HS-27A (cell line): ENCODE measurements at places on chromosomes 13 and 19.
A peak's percentile ranks its signal among the peaks of the same experiment; 100 is the strongest.

GRCh38 chr13:94177041-94177440 lies 302.4 kb downstream of the DCT start:
- no peak for DNase-seq

DNA sequence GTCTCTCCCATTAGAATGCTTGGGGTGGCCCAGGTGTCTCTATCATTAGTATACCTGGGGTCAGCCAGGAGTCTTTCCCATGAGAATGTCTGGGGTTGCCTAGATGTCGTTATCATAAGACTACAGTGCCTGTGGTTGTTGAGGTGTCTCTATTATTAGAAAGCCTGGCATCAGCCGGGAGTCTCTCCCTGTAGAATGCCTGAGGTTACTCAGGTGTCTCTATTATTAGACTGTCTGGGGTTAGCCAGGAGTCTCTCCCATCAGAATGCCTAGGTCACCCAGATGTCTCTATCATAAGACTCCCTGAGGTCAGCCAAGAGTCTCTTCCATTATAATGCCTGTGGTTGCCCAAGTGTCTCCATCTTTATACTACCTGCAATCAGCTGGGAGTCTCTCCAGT lies 1541.1 kb downstream of the UQCRFS1 start:
- no peak for DNase-seq

- DNase-seq: peak; percentile 11
These were observed 572 bp downstream of the UGGT2 start for GRCh38 chr13:96052656-96053002.

- DNase-seq: no peak
These were observed 7.7 kb downstream of the ZIC5 start for GRCh38 chr13:99963816-99964339.

GRCh38 chr19:1766800-1767352 lies 13.6 kb downstream of the ONECUT3 start:
- DNase-seq: no peak

GRCh38 chr19:40143612-40144011 lies 47.6 kb upstream of the MAP3K10 start:
- DNase-seq: no peak

DNA sequence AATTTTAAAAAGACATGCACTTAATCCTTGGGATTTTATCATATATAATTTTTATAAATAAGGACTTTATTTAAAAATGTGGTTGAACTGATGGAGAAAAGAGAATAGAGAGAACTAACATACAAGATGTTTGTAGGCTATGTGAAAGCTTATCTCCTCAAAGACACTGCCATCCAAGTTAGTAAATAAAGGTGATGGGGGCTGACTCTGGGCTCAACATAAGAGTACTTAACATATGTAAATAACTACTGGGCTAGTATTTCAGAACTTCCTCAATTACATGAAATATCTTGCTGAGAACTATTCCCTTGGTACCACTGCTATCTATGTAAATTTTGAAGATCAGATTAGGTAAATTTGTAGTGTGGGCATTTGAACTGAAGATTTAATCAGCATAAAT lies 1017.3 kb upstream of the PCDH20 start:
- no peak for DNase-seq

DNA sequence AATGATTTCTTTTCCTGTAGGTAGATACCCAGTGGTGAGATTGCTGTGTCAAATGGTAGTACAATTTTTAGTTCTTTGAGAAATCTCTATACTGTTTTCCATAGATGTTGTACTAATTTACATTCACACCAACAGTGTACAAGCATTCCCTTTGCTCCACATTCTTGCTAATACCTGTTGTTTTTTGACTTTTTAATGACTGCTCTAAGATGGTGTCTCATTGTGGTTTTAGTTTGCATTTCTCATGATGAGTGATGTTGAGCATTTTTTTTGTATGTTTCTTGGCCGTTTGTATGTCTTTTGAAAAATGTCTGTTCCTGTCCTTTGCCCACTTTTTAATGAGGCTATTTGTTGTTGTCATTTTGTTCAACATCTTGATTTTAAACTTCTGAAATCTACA lies 103.3 kb downstream of the DGKH start:
- DNase-seq: no peak

- DNase-seq: no peak
These were observed 74.1 kb upstream of the MCF2L start for GRCh38 chr13:112894673-112895481.

- DNase-seq: no peak
These were observed 406.2 kb downstream of the EFNB2 start for GRCh38 chr13:106129273-106129672.

GRCh38 chr13:48158915-48159314 lies 64.0 kb upstream of the MED4 start:
- DNase-seq: no peak

DNA sequence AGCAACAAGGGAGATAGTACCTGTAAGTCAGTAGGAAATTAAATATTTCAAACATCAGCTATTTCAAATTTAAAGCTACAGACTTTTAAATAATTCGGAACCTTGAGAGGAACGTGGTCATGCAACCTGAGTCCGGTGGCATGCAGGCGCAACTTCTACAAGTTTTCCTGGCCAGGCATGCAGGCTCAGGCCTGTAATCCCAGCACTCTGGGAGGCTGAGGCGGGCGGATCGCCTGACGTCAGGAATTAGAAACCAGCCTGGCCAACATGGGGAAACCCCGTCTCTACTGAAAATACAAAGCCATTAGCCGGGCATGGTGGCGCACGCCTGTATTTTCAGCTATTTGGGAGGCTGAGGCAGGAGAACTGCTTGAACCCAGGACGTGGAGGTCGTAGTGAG lies 2.2 kb upstream of the ZNF701 start:
- DNase-seq: no peak

GRCh38 chr19:5547881-5548280 lies 19.9 kb downstream of the TINCR start:
- no peak for DNase-seq

- DNase-seq: no peak
These were observed 1.9 kb upstream of the TMEM59L start for GRCh38 chr19:18610556-18611326.

DNA sequence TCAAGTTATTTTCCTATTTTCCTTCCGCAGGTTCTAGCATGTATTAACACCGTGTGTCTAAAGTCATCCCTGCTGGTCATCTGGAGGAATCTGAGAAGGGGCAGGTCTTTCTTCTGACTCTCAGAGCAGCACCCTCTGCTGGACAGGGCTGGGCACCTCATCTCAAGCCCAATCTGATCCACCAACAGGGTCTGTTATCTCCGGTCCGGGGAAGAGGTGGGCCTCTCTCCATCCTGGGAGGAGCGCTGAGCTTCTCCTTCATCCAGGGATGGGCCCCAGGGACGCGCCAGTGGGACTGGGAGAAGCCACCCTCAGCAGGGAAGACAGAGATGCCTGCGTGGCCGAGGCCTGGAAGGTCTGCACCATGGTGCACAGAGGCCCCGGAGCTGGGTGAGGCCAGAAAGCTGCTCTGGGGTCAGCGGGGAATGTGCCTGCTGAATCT lies 26.0 kb upstream of the ZNF331 start:
- peak; percentile 31 for DNase-seq

DNA sequence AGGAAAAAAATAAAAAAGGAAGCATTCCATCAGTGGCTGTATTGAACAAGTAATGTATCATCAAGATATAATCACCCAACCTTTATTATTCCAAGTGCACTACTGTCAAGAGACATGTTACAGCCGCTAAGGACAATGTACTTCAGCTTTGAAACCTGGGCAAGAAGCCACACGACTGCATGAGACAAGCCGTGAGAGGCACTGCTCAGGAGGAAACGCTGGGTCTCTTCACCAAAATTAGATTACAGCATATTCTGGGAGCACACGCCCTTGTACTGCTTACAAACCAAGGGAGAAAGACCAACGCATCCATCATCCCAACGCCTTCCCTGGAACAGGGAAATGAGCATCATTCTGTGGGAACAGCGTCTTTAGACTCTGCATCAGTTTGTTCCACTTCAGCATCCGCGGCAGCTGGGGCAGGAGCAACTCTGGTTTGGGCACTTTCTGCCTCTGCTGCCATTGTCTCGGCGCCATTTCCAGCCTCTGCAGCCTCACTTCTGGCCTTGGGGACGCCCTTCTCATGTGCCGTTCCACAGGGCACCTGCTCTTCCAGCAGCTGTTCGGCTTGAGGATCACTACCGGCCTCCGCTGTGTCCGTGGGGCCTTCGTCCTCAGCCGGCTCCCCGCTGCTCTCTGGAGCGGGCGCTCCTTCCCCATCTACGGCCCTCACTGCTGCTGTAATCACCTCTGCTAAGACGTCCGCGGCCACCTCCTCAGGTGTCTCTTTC lies 22.4 kb upstream of the BRD4 start:
- DNase-seq: no peak

- no peak for DNase-seq
These were observed 133.2 kb downstream of the TUBA3C start for GRCh38 chr13:19048381-19048780.

DNA sequence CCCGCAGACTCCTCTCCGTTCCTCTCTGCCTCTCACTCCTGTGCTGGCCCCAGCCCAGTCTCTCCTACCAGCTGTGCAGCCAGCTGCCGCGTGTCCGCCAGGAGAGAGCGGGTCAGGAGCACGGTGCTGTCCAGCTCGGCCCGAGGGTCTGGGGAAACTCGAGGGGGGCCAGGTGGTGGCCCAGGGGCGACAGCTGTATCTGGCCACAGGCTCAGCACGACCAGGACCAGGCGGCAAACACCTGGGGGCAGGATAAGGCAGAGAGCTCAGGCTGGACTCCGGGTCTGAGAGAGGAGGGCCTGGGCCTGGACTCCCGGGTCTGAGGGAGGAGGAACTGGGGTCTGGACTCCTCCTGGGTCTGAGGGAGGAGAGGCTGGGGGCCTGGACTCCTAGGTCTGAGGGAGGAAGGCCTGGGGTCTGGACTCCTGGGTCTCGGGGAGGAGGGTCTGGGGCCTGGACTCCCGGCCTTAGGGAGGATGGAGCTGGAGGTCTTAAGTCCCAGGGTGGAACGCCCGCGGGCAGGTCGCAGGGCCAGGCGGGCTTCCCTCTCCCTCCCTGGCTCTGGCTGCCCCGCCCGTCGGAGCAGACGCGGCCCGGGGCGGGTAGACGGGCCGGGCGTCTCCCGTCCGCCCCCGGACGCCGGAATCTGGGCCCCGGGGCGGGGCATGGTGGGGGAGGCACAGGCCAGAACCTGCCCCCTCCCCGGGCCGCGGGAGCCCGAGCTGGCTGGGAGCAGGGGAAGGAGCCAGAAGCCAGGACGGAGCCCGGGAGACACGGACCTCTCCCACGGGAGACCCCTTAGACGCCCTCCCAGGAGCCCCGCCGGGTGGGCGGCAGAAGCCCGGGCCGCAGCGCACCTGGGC lies 1.3 kb downstream of the IL11 start:
- no peak for DNase-seq

DNA sequence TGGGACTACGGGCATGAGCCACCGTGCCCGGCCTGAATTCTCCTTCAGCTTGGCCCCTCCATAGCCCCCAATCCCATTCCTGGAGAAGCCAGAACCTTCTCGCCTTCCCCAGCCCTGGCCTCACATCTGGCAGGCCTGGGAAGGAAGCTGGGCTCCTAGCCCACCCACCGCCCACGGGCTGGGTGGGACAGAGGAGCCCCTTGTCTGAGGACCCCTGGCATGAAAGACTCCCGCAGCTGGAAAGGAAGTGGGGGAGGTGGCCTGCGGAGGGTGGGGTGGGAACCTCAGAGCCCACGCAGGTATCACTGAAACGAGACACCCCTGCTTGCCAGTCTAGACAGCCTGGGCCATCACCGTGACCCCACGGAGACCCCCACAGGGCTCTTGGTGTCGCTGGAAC lies 7.7 kb upstream of the NANOS3 start:
- no peak for DNase-seq

DNA sequence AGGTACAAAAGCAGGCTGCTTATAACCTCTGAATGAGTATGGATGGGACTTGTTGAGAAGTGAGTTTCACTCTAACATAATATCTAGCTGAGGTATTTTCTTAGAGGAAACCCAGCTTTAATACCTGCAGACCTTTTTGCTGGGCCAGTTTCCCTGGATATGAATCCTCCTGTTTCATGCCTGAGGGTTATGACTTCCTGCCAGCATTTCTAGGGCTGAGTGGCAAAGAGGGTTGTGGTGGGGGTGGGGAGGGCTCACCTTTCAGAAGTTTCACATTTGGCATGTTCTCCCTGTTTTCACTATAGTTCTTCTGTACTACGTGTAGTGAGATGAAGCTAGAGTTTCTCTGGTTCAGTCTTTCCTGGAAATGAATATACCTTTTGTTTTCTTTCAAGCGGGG lies 73.7 kb downstream of the LACC1 start:
- DNase-seq: no peak

GRCh38 chr13:70457474-70457873 lies 349.2 kb upstream of the KLHL1 start:
- no peak for DNase-seq

GRCh38 chr13:94706843-94707399 lies 5.4 kb downstream of the SOX21 start:
- no peak for DNase-seq

DNA sequence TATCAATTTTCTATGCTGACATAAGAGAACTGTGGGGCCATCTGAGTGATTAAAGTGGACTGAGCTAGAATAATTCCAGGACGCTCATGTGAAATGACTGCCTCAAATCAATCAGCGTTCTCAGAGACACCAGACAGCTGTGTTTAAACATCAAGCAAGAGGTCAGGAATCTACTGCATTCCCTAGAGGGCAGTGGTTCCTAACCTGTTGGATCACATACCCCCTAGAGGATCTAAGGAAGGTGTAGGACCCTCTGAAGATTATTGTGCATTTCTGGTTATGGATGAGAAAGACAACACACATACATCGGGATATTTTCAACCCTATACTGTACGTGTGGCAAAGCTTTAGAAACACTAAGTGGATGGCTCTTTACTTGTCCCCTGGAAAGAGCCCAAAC lies 51.8 kb upstream of the FREM2 start:
- no peak for DNase-seq

DNA sequence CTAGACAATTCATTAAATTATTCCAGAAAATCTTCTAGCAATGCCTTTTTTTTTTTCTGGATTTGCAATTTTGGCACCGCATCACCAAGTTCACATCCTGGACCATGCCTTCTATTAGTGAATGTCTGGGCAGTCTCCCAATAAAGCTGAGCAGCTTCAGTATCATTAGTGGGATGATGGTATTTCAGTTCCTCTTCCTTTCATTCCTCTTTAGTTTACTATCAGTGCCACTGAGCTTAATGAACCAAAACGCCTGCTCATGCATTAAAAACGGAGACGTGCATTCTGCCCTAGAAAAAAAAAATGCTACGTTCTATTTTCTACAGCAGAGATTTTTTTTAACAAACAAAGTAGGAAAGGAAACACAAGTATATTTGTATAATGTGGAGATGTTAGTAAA lies 343.0 kb downstream of the PCDH9 start:
- DNase-seq: no peak
